H54 (cell line): ENCODE measurements at places on chromosomes 2 and 18.

DNA sequence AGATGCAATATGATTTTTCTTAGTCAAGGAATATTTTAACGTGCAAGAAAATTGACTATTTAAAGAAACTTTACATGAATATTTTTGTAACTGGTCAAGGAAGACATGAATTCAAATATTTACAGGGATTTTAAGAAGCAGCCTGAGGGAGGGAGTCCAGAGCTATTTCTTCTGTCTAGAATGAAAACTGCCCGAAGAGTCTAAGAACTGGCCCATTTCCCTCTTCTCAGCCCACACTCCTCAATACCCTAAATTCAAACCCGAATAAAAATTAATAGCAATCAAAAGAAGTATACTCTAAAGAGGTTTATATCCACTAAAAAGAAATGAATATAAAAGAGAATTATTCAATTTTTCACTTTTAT, 6.5 kb upstream of the NDUFV2 start:
- no peak for DNase-seq

DNA sequence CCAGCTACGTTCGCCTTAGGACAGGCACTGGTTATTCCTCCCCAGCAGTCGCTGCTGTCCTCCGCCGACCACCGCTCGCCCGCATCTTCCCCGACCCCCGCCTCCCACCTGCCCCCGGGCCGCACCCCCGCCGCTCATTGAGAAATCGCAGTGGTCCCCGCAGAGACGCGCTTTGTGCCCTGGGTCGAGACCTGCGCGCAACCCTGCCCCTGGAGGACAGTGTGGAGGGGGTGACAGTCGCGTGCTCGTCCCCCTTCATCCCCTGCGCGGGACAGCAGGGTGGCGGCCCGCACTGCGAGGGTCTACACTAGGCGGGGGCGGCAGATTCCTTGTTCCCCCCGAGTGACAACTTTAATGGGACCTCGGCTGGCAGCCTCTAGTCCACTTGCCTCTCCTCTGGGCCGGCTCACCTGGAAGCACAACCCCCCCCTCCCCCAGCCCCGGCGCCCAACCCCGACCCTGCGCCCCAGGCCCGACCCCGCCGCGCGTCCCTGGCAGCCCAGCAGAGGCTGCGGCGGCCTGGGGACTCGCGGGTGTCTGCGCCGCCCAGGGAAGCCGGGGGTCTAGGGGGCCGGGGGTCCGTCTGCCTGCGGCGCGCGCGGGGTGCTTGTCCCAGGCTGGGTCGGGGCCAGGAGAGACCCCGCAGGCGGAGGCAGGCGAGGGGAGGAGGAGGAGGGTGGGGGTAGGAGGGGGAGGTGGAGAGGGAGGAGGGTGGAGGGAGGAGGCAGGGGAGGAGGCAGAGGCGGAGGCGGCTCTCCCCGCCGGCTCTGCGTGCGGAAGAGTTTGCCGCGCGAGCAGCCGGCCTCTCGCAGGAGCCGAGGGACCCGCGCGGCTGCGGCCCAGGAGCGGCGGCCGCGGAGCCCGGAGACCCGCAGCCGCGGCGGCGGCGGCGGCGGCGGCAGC, at the start of gene NPAS2:
NPAS2 (plus strand) TSS at position 770 of the 903 bp plus-strand sequence. CDS start 84,616 bp downstream, outside the sequence.
- DNase-seq, result peak; percentile 71

- DNase-seq, result no peak
Observed at GRCh38 chr2:98012561-98012991, 16.8 kb upstream of the TMEM131 start.

DNA sequence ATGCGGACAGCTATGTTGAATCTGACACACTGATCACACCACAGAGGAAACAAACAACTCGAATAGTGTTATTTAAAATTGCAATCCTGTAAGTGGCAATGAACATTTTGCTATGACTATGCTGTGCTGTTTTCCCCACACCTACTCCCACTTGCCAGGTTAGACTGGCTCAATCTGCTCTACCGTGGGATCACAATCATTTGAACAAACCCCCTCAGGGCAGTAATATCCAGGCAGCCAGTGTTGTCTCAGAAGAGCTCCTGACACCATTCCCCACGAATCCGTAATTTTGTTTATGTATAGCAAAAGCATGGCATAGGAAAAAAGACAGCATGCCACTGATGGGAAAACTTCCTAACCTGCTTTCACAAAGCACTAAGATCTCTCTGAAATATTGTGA, 284.3 kb downstream of the ERBB4 start:
- no peak for DNase-seq

GRCh38 chr2:230068016-230068650, 591 bp downstream of the SLC16A14 start:
- DNase-seq, result peak; percentile 29

DNA sequence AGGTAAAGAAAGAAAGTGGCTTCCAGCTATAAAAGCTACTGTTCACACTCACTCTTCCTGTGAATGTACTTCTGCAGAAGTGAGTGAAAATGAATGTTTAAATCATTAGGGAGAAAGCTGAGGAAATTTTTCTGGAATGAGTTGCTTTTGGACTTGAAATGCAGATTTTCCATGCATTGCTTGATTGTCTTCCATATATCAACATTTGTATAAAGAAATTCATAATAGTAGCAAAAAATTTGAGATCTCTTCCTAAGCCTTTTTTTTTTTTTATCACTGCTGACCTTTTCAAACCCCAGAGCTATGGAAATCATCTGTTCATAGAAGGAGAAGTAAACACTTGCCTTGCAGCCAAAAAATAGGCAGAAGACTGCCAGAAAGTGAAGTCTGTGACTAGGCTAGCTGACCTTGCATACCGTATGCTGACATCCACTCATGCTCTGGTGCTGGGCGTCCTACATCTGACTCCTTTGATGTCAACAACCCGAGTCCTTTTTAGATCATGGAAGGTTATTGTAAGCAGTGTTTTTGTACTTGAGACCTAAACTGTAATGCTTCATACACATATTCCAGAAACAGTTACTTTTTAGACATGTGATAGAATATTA, 154.5 kb upstream of the RASGRP3 start:
- no peak for DNase-seq

DNA sequence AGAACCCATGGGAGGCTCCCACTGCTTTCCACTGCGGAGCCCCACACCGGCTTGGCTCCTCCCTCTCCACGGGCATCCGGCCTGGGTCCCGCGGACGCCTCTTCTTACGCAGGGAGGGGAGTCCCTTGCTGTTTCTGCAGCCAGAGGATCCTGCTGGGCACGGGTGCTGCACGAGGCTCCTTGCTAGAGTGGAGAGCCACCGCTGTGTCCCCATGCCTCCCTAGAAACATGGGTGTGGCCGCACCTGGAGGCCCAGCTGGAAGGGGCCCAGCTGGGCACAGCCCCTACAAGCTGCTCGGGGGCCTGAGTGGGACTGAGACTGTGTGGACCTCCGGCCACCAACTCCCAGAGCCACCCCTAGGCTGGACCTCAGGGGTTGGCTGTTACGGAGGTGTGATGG, 67.7 kb upstream of the GPC1 start:
- DNase-seq, result no peak

DNA sequence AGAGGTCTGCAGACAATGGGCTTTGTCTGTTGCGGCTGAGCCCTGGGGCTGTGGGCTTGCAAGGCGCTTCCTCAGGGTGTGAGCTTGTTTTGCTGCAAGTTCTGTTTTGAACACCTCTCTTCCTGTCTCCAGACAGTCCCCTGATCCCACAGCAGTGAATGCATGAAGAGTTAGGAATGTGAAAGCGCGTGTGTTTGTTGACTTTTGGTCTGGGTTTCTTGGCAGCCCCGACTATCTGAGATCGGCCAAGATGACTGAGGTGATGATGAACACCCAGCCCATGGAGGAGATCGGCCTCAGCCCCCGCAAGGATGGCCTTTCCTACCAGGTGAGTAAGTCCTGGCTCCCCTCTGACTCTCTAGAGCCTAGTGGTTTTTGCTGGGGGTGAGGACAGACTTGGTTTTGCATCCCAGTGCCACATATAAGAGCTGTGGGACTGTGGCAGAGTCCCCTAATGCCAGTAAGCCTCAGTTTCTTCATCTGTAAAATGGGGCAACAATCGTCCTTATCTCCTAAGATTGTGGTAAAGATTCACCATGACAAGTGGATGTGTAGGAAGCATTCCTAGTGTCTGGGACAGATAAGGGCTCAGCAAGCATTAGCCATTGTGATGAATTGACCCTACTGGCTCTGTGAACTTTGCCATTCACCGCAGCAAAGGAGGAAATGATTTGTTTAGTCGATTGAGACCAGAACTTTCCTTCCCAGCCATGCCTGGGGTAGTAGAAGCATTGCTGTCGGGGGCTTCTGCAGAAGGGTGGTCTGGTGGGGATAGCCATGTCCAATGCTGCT, 3.0 kb downstream of the LBH start:
- peak; percentile 64 for DNase-seq

GRCh38 chr18:3741333-3741732, 291.4 kb downstream of the TGIF1 start:
- no peak for DNase-seq

DNA sequence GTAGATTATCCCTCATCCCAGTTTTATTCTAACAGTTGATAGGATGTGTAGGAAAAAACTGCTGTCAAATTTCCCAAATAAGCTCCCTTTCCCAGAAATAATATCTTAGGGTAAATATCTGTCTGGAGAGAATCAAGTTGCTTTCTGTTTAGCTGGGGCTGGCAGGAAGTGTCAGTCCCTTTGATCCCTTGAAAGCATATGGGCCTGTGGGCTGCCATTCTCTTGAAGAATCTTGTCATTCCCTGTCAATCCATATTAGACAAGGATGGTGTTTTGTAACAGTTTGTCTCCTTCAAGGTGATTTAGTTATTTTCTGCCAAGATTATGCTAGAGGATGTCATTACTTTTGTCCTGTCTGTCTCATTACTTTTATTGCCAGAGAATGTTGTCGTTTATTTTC, 37.1 kb upstream of the UBE2E3 start:
- DNase-seq, result no peak

- no peak for DNase-seq
Observed at GRCh38 chr2:9649261-9649660, 18.5 kb upstream of the YWHAQ start.
